Neural crest cell (in vitro differentiated cells): ENCODE measurements at places on chromosomes 13 and 19. TPM values are rescaled to one million over a fixed set of nuclear protein-coding genes. Genes with fewer than 3 reads are reported as not detected.

UHRF1 gene
- total RNA-seq, result 219 and 223 TPM in 2 replicates

SLC7A10 gene
- total RNA-seq, result 0.96 and 1.4 TPM in 2 replicates

TLE2 gene
- total RNA-seq, result 0.73 and 1.4 TPM in 2 replicates

B3GNT3 gene
- not detected in 2 replicates for total RNA-seq

PSPN gene
- 4.1 and 4.4 TPM in 2 replicates for total RNA-seq

SPTBN4 gene
- 0.40 and 1.1 TPM in 2 replicates for total RNA-seq

ZNF442 gene
- 5.6 and 6.8 TPM in 2 replicates for total RNA-seq

GRIK5 gene
- total RNA-seq, result 3.7 and 3.8 TPM in 2 replicates

TPT1 gene
- 2,364 and 2,627 TPM in 2 replicates for total RNA-seq

C1QTNF9 gene
- total RNA-seq, result not detected in 2 replicates

TMEM145 gene
- total RNA-seq, result 18.4 and 19.4 TPM in 2 replicates

HIPK4 gene
- total RNA-seq, result 0.11 and 0.30 TPM in 2 replicates

ZNF555 gene
- 10.5 and 11.4 TPM in 2 replicates for total RNA-seq

ZNF222 gene
- total RNA-seq, result 7.6 and 8.1 TPM in 2 replicates

ZNF614 gene
- total RNA-seq, result 11.5 and 12.5 TPM in 2 replicates

KIR2DL3 gene
- not detected in 2 replicates for total RNA-seq

PRX gene
- total RNA-seq, result 2.8 and 2.9 TPM in 2 replicates
